ENCODE measurements at places on chromosomes 3 and 15.

GRCh38 chr3:48518069-48518468 is 14.1 kb upstream of the SHISA5 start:
- DNase-seq: no peak

DNA sequence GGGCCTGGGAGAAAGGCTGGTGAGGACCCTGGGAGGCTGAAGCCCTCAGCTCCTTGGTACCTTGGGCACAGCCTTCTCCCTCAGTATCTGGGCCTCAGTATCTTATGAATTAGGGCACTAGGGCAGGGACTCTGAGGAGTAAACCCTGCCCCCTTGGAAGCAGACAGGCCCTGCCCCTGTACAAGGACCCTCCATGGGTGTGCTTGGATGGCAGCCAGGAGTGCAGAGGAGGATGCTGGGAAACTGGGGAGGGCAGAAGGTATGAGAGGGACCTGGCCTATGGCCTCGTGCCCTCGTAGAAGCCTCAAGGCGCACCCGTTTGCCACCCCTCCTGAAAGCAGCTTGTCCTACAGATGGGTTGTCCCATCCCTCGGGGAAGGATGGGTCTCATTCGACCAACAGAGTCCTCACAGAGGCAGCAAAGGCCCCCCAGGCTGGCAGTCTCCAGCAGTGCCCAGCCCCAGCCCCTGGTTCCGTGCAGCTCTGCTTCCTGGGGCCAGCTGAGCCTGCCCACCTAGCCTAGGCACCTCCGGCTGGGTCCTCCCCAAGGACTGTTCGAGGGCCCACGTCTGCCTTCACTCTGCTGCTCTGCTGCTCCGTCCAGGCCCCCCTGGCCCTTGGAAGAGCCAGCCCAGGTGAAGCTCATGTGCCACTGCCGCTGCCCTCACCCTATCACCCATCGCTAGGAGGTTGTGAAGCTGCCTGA is 15.3 kb upstream of the SEMA3F start:
- DNase-seq: no peak

DNA sequence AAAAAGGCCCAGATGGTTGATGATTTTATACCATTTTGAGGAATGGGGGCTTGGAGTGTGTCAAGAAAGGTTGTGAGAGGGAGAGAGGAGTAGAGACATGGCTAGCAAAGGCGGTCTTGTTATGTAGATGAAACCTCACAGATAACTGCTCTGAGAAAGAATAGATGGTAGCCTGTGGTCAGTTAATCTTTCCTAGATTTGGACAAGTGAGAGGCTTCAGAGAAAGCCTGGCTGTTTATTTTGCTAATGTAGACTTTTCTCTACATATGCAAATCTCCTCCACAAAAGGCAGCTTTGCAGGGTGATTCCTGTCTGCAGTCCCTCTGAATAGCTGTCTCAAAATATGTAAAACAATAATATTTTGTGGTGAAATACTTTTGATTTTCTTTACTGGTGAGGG is 177.3 kb downstream of the OTOL1 start:
- DNase-seq: no peak

DNA sequence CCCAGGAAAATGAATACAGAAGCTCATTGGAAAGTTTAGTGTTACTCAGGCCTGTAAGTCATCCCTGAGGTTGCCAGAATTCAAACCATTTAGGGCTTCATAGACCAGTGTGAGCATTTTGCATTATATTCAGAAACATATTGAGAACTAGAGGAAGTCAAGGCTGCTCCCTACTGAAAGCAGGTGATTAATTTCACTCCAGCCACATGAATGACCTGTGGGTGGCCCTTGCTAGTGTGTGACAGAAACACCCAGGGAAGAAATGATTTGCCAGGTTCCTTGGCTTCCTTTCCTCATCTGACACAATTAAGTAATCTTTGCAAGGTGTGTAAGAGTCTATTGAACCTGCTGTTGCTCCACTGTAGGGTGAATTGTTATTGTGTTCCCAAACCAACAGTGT is 61.8 kb downstream of the GAP43 start:
- DNase-seq: no peak

GRCh38 chr15:89805241-89806209 is 9.1 kb downstream of the ANPEP start:
- DNase-seq: no peak

- peak; percentile 77 for DNase-seq
Measured at GRCh38 chr3:187777331-187777941, 32.2 kb upstream of the BCL6 start.

GRCh38 chr15:64029110-64029509 is 17.2 kb downstream of the DAPK2 start:
- DNase-seq: no peak

DNA sequence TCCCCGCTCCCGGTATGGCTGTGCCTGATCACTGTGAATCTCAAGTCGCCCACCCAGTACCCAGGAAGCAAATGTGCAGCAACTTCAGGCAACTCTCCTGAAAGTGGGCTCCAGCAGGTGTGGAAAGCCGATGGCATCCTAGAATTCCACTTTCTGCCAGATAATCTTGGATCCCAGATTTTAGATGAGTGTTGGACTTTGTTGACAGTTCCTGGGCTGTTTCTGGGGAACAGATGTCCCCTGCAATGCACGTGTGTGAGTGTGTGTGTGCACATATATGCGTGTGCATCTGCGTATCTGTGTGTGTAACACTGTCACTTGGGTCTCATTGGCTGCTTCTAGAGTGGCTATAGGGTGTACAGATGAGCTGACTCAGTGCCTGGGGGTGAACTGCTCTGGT is 59.0 kb downstream of the FEM1B start:
- DNase-seq: no peak

DNA sequence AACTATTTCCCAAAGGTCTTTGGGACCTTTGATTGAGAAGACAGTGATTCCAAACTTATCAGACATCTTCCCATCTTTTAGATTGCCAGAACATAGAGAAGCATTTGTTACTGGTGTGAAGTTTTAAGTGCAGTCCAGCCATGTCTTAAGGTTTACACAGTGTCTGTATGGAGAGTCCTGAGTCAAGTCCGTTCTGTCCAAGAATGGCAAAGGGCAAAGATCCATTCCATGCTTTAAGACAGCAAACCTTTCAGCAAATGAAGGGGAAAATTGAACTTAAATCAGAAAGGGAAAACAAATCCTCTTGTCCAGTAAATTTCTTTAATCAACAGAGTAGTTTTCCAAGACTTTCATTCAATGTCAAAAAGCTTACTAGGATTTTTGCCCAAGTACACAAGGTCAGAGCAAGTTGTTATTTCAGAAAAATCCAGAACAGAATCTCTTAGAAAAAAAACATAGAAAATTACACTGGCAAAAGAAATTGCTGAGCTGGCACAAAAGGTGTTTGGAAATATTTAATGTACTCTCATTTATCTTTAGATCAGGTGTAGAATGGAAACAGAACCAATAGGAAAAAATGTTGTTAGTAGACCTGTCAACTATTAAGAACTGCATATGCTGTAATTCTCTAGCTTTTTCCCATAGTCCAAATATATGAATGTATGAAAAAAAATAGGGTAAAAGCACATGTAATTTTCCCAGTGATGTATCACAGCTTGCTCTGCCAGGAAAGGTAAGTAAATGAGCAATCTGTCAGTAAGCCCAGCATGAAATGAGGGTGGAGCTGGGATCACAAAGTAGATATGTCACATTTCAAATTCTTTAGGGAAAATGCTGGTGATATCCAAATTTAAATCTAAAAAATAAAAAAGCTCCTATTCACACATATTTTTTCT is 1099.9 kb downstream of the TUSC7 start:
- DNase-seq: no peak

DNA sequence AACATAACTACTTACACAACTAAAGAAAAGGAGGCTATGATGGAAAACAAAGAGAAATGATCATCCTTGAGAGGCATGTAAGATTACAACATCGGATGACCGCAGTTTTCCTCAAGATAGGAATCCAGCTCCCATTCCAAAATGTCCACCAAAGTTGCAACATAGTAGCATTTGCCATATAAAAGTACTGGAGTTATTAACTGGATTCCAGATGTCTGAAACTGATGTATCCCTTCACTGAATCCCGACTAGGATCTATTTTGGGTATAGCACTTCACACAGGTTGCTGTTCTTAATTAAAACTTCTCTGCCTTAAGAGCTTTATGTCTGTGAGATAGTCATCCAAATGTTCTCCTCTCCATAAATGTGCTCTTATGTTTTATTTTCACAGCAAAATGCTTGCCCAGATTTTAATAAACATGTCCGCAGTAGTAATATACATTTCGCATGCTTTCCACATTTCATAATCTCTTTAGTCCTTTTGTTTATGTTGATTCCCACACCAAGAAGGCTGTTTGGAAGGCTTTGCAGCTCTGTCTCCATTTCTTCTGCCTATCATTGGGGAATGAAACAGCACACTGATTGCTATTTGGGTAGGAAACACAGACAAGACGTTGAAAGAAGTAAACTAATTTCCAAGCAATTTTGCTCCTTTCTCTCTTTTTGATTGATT is 716.5 kb upstream of the CFAP20DC start:
- no peak for DNase-seq

DNA sequence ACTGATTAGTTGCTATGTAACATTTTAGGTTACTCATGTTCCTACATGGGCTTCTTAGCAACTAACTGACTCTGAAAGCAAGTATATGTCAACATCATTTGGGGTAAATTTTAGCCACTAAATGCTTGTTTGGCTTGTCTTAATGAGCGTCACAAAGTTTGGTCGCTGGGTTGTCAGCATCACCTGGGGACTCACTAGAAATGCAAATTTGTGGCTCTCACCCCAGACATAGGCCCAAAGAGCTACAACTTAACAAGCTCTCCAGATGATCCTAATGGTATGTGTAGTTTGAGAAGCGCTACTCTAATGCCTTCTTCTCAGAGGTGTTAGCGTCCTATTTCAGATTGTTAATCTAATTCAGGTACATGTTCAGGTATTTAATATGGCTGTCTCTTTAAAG is 32.7 kb upstream of the CPOX start:
- no peak for DNase-seq

DNA sequence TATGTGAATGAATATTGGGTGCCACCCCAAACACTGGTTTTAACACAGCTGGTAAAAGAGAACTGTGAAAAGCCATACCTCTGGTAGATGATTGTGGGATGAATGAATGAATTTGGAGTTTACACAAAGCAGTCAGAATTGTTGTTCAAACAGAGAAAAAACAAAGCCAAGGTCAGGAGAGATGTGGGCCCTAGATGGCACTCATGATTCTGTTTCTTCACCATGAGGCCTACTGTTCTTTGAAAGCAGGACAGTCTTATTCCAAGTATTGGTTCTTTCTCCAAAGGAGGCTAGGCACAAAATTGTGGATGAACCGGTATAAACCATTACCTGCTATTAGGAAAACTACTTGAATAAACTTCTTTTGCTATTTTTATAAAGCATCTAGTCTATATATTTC is 97.6 kb downstream of the SAMMSON start:
- DNase-seq: no peak

DNA sequence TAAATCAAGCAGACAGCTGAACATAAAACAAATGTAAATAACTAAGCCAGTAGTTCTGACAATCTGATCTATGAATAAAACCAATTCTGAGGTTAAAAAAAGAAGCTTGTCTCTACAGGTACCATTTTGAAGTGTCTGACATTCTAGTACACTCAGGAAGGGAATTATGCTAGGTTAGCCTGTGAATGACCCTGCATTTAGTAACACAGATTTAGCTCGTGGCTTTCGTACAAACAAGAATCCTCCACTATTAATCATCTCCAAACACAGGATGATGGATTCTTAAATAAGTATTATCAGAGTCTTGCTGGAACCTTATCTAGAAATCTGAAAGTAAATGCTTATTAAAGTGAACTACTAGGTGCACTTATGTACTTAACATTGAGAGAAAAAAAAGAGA is 1120.1 kb downstream of the ROBO1 start:
- DNase-seq: no peak

- DNase-seq: no peak
Measured at GRCh38 chr3:42658771-42659390, 5.4 kb downstream of the ZBTB47 start.

DNA sequence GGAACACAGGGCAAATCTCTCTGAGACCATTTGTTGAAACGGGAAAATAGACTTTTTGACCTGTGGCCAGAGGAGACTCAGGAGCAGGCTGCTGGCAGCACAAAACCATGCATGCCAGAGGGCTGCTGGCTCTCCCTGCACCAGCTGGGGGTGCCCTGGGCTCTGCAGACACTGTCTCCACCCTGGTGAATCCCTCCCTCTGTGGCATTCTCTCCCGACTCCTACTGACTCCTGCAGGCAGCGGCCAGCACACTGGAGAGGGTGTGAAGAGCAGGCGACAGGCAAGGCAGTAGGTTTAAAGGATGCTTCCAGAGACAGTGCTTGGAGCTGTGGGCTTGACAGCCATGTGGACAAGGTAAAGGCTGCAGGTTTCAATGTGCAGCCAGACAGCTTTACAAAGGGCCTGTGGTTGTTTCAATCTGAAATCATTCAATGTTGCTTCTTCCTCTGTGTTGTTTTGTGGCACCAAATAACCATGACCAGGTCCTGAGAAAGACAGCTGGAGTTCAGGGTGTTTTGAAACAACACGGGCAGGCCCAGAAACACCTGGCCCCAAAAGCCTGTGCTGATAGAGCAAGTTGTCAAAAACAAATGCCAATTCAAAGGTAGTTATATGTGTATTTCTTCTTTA is 431.0 kb upstream of the ATP10A start:
- DNase-seq: no peak

DNA sequence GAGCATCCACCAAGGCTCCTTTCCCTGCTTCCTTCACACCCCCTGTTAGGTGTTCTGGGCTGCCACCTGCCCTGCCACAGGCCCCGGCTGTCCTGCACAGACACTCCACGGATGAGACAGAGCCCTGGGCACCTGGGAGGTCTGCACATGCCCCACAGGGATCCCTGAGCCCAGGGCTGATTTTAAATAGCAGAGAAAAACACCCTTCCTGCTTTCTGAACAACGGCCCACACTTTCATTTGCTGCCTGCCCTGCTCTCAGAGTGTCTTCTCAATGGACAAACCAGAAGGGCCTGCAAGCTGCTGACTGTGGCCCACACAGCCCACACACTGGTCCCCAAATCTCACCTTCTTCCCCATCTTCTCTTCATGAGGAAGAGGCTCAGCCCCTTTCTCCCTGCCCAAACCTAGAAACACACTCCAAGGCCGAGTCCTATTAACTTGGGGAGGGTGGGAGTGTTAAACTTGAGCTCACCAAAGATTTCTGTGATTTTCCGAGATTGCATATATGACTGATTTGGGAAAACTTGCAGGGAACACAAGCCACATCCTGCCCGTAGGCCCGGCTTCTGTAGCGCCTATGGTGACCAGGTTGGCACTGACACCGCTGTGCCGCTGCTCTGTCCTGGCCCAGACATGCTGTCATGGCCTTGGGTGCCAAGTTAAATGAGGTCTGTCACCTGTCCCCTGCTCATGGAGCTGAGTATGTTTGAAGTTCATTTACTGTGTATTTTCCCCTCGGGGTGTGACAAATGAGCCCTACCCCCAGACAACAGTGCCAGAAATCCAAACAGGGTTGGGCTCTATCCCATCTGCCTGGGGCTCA is 47.2 kb upstream of the KLF13 start:
- no peak for DNase-seq

GRCh38 chr3:171850960-171851659 is 8.0 kb downstream of the TMEM212 start:
- DNase-seq: no peak

DNA sequence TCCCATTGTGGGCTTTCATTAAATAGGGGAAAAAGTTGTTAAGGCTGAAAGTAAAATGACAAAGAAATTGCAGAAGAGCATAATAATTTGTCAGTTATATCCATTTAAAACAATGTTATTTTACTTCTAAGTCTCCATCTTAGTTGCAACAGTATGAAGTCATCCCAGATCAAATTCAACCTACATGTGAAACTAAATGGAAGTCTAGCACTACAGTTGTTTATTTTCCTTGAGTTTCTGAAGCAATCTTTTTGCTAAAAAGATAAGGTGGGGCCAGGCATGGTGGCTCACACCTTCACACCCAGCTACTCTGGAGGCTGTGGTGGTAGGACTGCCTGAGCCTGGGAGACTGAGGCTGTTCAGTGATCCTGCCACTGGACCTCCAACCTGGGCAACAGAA is 80.2 kb downstream of the DPH6 start:
- DNase-seq: no peak
